Renal cortex interstitium (tissue), 15 donors: ENCODE measurements at places on chromosomes 7 and 10.

- DNase-seq, result no peak
These were observed at the start of gene PAX4 for GRCh38 chr7:127618042-127618441. Gene PAX4 (minus strand): TSS chr7:127618142. CDS start chr7:127615928, 2,214 bp downstream.

DNA sequence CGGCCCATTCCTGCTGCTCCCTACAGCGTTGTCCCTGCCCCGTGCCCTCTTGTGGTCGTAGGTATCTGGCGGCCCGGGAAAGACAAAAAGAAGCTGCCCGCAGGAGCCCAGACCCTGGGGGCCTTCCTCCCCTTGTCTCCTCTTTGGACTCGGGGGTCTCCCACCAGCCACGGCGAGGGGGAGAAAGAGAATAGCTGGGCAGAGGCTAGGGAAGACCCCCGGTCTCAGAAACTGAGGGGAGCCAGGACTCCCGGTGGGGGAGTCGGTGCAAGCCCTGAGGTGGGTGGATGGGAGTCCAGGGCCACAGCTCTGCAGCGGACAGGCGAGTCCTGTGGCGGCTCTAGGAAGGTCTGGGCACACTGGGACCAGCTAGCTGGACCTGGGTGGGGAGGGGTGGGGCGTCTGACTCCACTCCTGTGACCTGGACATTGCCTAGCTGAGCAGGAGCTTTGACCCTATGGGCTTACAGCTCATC, 1.3 kb upstream of the SH2D4B start:
- DNase-seq, result no peak

- DNase-seq, result no peak
These were observed 523.9 kb downstream of the SUGCT start for GRCh38 chr7:40658729-40659128.

DNA sequence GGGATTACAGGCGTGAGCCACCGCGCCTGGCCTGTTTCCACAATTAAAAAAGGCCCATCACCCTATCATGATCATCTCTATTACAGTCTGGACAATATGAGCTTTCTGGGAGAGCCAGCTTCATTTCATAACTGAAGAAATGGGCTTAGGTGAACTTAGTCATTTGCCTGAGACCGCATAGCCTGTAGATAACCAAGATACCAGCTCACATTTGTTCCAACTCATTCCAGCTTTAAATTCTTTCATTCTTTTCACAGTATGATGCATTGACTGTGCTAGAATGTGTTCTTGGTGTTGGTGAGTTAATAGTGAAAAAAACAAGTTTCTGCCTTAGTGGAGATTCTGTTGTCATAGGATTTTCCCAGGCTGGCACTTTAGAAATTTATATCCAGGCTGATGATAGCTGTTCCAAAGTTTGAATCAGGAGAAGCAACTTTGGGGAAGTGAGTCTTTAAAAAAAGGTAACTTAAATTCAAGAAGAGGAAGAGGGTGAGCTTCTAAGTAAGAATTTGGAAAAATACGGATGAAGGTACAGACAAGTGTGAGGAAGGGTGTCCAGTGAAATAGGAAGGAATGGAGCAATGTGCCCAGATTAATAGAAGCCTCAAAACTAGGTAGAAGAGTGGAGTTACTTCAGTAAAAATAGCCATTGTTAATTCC, 2.1 kb upstream of the H2AZ2 start:
- no peak for DNase-seq
